Left lung (tissue), 14 donors: ENCODE measurements at places on chromosomes 7 and 10. TPM values are rescaled to one million over a fixed set of nuclear protein-coding genes. Genes with fewer than 3 reads are reported as not detected.
A peak's percentile ranks its signal among the peaks of the same experiment; 100 is the strongest.

The KCNIP2 gene
- 2.3 TPM for total RNA-seq

The PRLHR gene
- not detected for total RNA-seq

The FOXI2 gene
- total RNA-seq, result not detected

The ZNF853 gene
- total RNA-seq, result 3.4 TPM

The ALOX5 gene
- 52.3 TPM for total RNA-seq

The HOXA7 gene
- 2.2 TPM for total RNA-seq

The ATP6V0A4 gene
- 0.99 TPM for total RNA-seq

GRCh38 chr7:148505645-148506375 lies 84.8 kb upstream of the C7orf33 start:
- H3K27me3 ChIP-seq, result peaks cover 2% of the 10 kb centered on the region
- DNase-seq, result no peak
- H3K27ac ChIP-seq, result no peak overlapping the region
- H3K4me3 ChIP-seq, result no peak overlapping the region
- H3K4me1 ChIP-seq, result no peaks in the 10 kb centered on the region
- no peaks in the 10 kb centered on the region for H3K36me3 ChIP-seq

- no peaks in the 10 kb centered on the region for H3K36me3 ChIP-seq
- no peaks in the 10 kb centered on the region for H3K27me3 ChIP-seq
- H3K4me1 ChIP-seq, result no peaks in the 10 kb centered on the region
- no peak overlapping the region for H3K4me3 ChIP-seq
- H3K27ac ChIP-seq, result no peak overlapping the region
Measured at GRCh38 chr10:78342827-78343653, 309.4 kb downstream of the RPS24 start.

DNA sequence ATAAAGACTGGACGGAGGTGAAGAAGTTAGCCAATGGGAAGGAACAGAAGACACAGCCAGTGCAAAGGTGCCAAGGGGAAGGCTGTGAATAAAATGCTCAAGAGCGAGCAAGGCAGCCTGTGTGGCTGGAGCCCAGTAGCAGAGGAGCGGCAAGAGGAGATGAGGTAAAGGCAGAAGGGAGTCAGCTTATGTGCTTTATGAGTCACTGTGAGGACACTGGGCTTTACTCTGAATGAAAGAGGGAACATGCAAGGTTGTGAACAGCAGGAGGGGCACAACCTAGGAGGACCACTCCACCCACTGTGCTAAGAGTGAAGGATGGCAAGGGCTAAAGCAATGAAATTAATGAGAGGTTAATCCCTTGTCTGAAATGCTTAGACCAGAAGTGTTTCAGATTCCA lies 129.0 kb upstream of the ODAD2 start:
- H3K4me3 ChIP-seq, result no peak overlapping the region
- peaks cover 10% of the 10 kb centered on the region for H3K36me3 ChIP-seq
- H3K4me1 ChIP-seq, result peaks cover 4% of the 10 kb centered on the region
- H3K27me3 ChIP-seq, result no peaks in the 10 kb centered on the region
- no peak for DNase-seq

GRCh38 chr7:42097752-42098151 lies 139.3 kb downstream of the GLI3 start:
- H3K4me3 ChIP-seq, result no peak overlapping the region
- H3K4me1 ChIP-seq, result peaks cover 8% of the 10 kb centered on the region
- DNase-seq, result no peak
- H3K36me3 ChIP-seq, result no peaks in the 10 kb centered on the region

- no peaks in the 10 kb centered on the region for H3K27me3 ChIP-seq
- H3K4me3 ChIP-seq, result no peak overlapping the region
- H3K27ac ChIP-seq, result peak overlapping the region; percentile 73
- H3K4me1 ChIP-seq, result peaks cover 3% of the 10 kb centered on the region
Measured at GRCh38 chr7:7976677-7977076, 8.1 kb downstream of the GLCCI1 start.

DNA sequence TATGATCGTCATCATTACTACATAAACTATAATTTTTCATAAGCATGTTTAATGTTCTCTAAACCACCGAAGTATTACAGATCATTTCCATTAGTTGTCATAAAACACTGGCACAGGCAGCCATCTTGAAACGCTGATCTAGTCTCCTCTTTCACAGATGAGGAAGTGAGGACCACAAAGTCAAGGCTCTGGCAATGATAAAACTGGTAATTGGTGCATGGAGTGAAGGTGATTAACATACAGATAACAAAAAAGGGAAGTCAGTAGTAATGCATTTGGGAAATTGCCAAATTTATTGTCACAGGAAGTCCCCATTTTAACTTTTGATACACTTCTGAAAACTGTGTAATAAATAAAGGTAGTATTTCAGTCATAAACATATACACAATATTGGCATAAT lies 49.3 kb downstream of the FBXL13 start:
- H3K27me3 ChIP-seq, result no peaks in the 10 kb centered on the region
- no peak for DNase-seq
- H3K36me3 ChIP-seq, result no peaks in the 10 kb centered on the region
- no peak overlapping the region for H3K4me3 ChIP-seq
- no peak overlapping the region for H3K27ac ChIP-seq

DNA sequence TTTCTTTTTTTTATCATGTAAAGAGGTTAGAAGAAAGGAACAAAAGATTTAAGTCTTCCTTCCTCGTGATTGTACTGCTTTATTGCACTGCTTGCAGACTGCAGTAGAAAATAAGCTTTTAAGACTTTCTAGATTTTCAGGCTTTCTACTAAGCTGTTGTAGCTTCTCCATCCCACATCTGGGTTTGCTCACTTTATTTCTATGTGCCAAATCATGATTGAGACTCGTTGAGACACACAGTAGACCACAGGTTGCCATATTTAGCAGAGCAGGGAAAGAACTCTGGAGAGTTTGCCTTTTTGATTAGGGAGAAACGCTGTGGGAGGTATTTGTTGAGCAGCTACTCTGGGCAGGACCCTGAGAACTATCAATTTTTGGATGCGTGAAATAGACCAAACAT lies 89.2 kb upstream of the BTBD16 start:
- no peak overlapping the region for H3K27ac ChIP-seq
- no peak overlapping the region for H3K4me3 ChIP-seq
- no peaks in the 10 kb centered on the region for H3K27me3 ChIP-seq
- H3K36me3 ChIP-seq, result peaks cover 9% of the 10 kb centered on the region
- peaks cover 12% of the 10 kb centered on the region for H3K4me1 ChIP-seq
- no peak for DNase-seq

DNA sequence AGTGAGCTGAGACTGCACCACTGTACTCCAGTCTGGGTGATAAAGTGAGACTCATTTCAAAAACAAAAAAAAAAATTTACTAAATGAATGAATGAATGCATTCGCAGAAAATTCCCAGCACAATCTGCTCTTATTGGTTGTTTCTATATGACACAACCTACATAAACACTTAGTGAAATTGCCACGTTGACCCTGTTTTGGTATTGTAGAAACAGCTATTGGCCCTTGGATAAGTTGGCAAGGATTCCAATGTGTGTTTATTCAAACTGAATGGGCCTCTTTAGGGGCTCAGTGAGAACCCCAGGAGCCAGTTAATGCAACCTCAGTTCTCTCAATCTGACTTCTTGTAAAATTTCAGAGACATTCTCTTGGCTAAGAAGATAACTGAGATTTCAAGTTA lies 66.0 kb downstream of the HHEX start:
- H3K27me3 ChIP-seq, result no peaks in the 10 kb centered on the region
- no peak overlapping the region for H3K4me3 ChIP-seq
- no peak overlapping the region for H3K27ac ChIP-seq
- peaks cover 58% of the 10 kb centered on the region for H3K4me1 ChIP-seq

- DNase-seq, result peak; percentile 70
- H3K36me3 ChIP-seq, result no peaks in the 10 kb centered on the region
- peaks cover 16% of the 10 kb centered on the region for H3K4me1 ChIP-seq
- H3K4me3 ChIP-seq, result peak overlapping the region; percentile 34
- H3K27me3 ChIP-seq, result peaks cover 37% of the 10 kb centered on the region
Measured at GRCh38 chr10:81873932-81874816, 820 bp upstream of the NRG3 start.

GRCh38 chr7:47573758-47574481 lies 8.0 kb downstream of the TNS3 start:
- peak overlapping the region; percentile 87 for H3K27ac ChIP-seq
- no peaks in the 10 kb centered on the region for H3K27me3 ChIP-seq
- no peak for DNase-seq
- H3K36me3 ChIP-seq, result no peaks in the 10 kb centered on the region

- no peaks in the 10 kb centered on the region for H3K36me3 ChIP-seq
- no peak overlapping the region for H3K27ac ChIP-seq
- H3K4me1 ChIP-seq, result no peaks in the 10 kb centered on the region
- H3K27me3 ChIP-seq, result no peaks in the 10 kb centered on the region
Measured at GRCh38 chr10:6044060-6044459, 18.1 kb downstream of the IL2RA start.

- H3K4me3 ChIP-seq, result no peak overlapping the region
- H3K36me3 ChIP-seq, result no peaks in the 10 kb centered on the region
- DNase-seq, result no peak
Measured at GRCh38 chr10:48455392-48456151, 149.1 kb downstream of the MAPK8 start.

DNA sequence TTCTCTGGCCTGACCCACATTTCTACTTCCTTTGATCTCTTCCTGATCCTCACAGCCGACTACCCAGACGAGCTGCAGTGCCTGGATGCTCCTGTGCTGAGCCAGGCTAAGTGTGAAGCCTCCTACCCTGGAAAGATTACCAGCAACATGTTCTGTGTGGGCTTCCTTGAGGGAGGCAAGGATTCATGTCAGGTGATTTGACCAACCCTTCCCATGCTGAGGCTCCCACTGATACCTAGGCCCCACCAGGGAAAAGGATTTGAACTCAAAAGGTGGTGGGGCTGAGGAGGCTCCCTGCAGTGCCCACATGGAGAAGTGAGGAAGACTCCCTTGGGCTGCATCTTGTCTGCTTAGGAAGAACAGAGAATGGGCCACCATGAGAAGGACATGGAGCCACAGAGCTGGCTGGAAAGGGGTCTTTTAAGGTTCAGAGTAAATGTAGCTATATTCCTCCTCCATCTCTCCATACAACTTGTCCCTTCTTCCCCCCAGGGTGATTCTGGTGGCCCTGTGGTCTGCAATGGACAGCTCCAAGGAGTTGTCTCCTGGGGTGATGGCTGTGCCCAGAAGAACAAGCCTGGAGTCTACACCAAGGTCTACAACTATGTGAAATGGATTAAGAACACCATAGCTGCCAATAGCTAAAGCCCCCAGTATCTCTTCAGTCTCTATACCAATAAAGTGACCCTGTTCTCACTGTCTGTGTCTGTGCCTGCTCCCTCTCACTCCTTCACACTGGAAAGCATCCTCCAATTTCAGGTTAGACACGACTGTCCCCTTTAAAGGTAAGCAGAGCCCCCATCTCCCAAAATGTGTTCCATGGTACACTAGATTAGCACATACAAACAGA lies 3.3 kb downstream of the PRSS1 start:
- H3K4me1 ChIP-seq, result no peaks in the 10 kb centered on the region
- H3K27me3 ChIP-seq, result no peaks in the 10 kb centered on the region
- H3K36me3 ChIP-seq, result no peaks in the 10 kb centered on the region
- no peak overlapping the region for H3K4me3 ChIP-seq
- H3K27ac ChIP-seq, result no peak overlapping the region
- no peak for DNase-seq

DNA sequence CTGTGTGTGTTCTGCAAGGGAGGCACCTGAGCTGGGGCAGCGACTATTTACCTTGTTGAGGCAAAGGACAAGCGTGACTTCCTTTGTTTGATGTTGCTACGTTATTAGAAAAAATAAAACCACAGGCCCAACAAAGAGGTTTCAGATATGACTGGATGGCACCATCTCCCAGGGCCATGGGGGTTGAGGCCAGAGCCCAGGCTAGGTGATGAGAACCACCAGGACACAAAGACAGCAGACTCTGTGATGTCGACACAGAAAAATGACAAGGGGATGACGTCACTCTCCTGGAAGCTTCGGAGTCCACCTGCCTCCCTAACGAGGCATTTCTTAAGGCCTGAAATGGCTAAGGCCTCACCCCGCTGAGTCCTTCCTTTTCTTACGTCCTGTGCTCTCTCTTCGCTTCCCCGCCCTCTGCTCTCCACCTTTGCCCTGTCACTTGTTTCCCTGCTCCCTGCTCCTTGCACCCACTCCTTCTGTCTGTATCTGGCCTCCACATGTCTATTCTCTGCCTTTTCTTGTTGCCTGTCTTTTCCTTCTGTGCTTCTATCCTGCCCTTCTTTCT lies 83.0 kb upstream of the ADRB1 start:
- peak overlapping the region; percentile 42 for H3K27ac ChIP-seq
- peak; percentile 34 for DNase-seq

DNA sequence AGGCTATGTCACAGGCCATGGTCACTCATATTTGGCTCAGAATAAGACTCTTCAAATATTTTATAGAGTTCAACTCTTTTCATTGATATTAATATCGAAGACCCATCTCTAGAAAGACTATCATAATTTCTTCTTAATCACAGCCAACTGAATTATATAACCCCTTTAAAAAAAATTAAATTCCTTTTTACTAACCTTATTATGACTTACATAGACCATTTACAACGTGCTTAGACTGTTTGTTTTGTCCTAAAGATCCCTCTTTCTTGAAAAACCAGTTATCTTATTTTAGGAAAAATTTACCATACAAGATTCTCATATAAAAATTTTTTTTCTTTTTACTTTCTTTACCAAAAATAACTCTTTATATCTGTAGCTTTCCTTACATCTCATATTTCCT lies 10.2 kb upstream of the TMEM254 start:
- H3K36me3 ChIP-seq, result no peaks in the 10 kb centered on the region
- no peak for DNase-seq
- no peak overlapping the region for H3K4me3 ChIP-seq
- no peaks in the 10 kb centered on the region for H3K27me3 ChIP-seq
- no peak overlapping the region for H3K27ac ChIP-seq
- H3K4me1 ChIP-seq, result no peaks in the 10 kb centered on the region

DNA sequence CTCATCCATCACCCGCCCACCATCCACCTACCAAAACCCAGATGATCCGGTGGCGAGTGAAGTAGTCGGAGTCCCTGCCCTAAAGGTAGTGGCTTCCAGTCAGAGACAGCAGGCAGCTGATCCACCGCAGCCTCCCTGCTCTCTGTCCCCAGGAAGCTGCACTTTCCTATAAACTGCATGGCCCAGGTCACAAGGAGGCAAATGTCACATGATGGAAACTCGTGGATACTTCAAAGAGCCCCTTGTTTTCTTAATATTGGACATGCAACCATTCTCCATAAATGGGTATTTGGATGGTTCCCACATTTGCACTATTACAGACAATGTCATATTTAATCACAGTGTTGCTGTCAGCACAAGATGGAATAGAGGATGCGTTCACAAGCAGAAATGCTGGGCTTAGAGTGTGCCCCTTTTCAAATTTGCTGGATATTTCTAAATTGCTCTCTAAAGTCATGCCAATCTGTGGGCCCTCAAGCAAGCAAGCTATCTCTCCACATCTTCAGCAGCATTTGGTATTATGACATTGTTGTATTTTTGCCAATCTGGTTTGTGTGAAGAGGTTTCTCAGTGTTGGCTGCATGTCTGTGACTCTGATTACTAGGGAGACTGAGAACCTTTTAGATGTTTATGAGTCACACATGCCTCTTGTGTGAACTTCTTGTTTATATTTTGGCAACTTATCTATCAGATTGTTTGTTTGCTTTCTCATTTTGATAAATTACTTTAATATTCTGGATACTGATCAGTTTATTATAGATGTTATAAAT lies 822.0 kb downstream of the TNS3 start:
- no peaks in the 10 kb centered on the region for H3K27me3 ChIP-seq
- H3K4me1 ChIP-seq, result no peaks in the 10 kb centered on the region
- H3K36me3 ChIP-seq, result no peaks in the 10 kb centered on the region
- no peak overlapping the region for H3K27ac ChIP-seq
